ENCODE measurements at places on chromosomes 4 and X.
A peak's percentile ranks its signal among the peaks of the same experiment; 100 is the strongest.

GRCh38 chr4:99207911-99208718, 10.9 kb downstream of the ADH6 start:
- DNase-seq = peak; percentile 61

DNA sequence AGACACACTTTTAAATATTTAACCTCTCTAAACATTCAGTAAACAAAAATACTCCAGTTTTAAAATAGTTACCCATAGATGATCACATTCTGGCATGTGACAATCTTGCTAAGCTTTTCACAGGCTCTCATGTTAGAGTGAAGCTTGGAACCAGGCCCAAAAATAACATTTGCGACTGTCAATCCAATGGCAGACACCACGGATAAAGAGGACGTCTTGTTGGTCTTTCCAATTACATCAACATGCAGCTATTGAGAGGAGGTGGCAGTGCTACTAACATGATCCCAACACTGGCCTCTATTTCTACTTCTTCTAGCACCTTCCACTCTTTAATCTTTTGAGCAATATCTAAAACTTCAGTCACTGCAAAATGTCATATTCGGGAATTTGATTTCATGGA, 970.8 kb upstream of the TENM3 start:
- DNase-seq = no peak

DNA sequence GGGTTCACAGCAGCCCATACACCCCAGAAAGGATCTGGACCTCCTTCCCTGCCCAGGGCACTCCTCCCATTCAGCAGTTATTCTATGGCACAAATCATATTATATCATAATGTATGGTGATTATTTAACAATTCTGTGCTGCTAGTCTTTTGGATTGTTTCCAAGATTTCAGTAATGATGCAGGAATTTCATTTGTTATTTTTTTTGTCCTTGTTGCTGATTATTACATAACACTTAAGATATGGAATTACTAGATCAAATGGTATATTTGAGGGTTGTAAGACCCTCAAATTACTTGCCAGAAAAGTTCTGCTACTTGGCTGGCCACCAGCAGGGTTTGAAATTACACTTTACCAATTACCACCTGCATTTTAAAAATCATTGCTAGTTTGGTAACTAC, 36.4 kb downstream of the QDPR start:
- DNase-seq = peak; percentile 48

- DNase-seq = peak; percentile 27
These were observed 473.0 kb downstream of the FAT4 start for GRCh38 chr4:125787707-125788106.

GRCh38 chr4:54924891-54925290, 200.5 kb downstream of the KDR start:
- no peak for DNase-seq

DNA sequence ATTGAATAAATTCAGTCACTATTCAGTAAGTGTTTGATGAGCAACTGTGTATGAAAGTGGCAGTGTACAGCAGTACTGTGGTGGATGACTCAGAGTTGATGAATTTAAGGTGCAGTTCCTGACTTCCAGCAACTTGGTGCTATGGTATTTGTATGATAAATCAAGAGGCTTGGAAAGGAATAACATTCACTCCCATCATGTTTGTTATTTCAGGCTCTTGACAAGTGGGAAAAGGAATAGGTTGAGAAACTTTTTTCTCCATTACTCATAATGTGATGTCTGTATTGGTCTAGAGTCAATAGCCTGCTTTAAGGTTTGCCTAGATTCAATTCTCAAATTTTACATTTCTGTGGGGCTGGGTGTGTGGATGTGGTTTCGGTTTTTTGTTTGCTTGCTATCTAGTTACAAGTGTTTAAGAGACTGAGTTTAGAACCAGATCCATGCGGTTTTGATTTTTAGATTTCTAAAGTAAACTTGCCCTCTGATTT, 35.1 kb upstream of the CYP2U1 start:
- peak; percentile 85 for DNase-seq

DNA sequence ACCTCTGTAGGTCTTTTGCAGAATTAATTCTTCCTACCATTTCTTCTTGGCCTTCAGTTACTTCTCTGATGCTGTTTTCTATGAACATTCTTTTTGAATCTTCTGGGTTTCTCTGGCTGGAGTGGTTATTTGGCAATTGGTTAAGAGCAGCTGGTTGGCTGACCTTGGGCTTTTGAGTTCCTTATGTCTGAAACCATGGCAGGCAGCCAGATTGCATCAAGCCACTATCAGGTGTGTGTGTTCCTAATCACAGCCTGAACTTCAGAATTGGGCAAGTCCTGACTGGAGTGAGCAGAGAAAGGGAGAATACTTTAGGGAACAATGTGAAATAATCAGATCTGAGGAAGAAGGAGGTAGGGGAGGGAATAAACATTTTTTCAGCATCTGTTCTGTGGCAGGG, 90.2 kb downstream of the ARHGAP10 start:
- peak; percentile 72 for DNase-seq

DNA sequence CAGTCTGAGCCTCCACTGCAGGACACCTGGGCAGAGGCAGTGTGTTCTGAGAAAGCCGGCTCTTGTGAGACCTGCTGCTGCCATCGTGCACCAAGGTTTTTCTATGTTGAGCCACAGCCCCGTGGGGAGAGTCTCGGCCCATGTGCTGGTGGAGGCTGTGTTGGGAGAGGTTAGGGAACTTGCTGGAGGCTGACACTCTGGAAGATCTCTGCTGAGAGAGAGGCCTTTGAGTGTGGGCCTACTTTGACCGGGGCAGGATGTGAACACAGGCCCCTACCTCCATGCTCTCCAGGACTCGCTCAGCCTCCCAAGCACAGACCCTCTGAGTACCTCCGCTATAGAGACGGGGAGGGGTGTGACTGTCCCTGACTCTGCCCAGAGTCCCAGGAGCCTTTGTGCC, 1.3 kb upstream of the S100P start:
- DNase-seq = no peak

DNA sequence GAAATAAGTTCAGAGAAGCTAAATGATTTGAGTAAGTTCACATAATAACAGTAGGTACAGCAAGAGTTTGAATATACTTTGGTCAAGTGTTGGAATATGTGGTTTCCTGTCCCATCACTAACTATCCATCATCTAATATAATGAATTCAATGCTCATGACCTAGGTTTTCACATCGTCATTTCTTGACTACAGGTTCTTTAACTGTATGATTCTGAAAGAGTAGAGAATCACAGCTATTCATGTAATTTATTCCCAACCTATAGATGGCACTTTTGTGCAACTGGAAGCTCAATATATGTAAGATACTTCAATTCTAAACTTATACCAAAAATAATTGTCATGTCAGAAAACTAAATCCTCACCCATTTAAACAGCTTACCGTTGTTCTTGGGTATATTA, 53.1 kb downstream of the TIGD2 start:
- no peak for DNase-seq

- peak; percentile 34 for DNase-seq
These were observed 26.7 kb downstream of the ANKRD50 start for GRCh38 chr4:124685851-124686250.

DNA sequence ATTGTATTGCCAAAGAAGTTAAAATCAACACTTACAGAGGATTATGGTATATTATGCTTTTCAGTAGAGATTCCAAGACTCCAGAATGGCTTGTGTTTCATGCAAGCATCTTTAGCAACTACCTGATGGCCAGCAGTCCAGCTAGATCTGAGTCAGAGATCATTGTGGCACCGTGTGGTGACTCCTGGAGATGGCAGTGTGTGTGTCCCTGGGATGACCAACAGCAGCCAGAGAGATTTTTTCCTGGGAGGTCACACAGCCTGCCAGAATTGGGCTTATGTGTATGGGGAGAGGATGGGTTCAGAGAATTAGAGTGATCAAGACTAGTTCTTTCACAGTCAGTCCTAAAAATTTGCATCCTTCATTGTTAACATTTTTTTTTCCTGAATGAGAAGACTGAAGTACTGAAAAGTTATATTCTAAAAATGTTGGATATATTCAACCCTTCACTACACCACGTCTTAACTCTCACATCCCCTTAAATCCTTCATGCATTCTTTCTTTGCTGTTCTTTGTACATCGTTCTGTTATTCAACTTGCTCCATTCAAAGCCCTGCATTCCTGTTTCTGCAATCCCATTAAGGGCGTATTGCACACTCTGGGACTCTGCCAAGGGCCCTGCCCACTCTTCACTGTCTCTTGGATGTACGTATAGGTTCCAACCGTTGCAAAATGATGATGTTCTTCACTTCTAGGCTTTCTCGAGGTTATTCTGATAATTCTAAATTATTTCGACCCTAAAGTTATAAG, 12.4 kb downstream of the TENM3 start:
- DNase-seq = no peak

DNA sequence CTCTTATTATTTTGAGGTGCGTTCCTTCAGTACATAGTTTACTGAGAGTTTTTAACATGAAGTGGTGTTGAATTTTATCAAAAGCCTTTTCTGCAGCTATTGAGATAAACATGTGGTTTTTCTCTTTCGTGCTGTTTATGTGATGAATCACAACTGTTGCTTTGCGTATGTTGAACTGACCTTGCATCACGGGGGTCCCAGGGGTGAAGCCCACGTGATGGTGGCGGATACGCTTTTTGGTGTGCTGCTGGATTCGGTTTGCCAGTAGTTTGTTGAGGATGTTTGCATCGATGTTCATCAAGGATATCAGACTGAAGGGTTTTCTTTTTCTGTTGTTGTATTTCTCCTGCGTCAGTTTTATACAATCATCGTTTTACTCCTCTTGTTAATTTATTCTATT, 4.6 kb upstream of the H2BW1 start:
- no peak for DNase-seq

DNA sequence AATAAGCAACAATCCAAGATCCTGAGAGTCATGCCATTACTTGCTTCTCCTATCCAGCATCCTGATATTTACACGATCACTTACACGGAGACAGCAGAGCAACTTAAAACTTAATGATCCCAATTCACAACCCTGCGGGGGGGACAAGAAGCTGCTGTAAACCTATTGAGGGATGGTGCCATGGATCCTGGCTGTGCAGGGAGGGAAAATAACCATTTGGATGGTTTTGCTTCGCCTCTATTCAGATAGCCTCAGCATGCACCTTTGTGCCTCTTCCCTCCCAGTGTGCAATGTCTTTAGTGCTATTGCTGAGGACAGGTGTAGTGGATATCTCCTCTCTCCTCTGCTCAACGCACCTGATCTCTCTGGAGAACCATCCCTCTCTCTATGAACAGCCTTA, 89.7 kb upstream of the PPARGC1A start:
- DNase-seq = no peak

GRCh38 chrX:151680805-151681204, 14.5 kb upstream of the PRRG3 start:
- DNase-seq = peak; percentile 2

GRCh38 chr4:63393544-63393943, 1015.7 kb downstream of the TECRL start:
- no peak for DNase-seq

DNA sequence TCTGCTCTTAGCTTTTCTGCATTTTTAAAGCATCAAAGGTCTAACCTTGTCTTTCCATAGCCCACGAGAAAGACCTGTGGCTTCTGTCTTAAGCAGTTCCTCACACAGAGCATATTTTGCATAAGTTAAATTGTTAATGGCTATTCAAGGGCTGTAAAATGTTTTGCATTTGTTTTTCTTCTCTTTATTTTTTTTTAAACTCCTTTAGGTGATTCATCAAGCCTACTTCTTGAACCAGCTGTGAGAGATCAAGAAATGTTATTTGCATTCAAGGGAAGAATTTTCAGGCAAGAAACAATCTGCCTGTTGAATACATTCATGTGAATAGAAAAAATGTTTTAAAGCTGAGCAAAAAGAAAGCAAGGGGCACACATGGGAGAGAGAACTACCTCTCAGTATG, 423.8 kb upstream of the FRG1 start:
- DNase-seq = no peak

DNA sequence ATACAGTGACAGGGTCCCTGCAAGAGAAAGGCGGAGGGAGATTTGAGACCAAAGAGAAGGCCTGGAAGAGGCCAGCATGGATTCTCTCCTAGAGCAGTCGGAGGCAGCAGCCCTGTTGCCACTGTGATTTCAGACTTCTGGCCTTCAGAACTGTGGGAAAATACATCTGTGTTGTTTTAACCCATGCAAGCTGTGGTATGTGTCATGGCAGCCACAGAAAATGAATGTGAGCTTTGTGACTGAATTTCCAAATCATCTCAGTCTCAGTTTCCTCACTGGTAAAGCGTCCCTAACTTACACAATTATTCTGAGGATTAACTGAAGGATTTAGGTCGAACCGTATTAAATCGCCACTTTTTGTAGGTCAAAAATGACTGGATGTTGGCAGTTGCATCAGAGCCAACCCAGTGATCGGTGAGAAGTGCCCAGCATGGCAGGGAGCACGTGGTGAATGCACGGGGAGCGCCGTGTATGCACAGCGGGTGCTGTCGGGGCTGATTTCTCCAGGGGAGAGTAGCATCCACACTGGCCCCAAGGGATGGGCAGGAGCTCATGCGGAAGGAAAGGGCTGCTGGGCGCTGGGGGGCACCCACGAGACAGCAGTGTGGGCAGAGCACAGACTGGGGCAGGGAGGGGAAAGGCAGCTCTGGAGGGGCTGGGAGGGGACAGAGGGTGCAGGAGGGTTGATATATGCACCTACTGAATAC, 23.8 kb upstream of the NSG1 start:
- DNase-seq = no peak

DNA sequence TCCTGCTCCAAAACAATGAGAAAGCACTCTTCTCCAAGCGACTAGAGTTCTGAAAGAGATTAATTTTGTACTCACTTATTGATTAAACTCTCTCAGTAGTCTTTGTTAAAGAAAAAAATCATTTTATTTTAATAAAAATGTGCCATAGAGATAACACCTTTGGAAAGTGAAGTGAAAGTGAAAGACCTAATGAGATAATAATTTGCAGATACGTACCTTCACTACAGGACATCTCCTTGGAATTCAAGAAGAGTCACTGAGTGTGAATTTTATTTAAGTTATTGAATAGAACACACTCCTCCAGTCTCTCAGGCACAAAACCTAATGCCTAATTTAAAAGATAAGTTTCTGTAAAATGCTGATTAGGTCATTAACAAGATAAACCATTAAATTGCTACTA, 1070.6 kb upstream of the GRID2 start:
- DNase-seq = no peak

DNA sequence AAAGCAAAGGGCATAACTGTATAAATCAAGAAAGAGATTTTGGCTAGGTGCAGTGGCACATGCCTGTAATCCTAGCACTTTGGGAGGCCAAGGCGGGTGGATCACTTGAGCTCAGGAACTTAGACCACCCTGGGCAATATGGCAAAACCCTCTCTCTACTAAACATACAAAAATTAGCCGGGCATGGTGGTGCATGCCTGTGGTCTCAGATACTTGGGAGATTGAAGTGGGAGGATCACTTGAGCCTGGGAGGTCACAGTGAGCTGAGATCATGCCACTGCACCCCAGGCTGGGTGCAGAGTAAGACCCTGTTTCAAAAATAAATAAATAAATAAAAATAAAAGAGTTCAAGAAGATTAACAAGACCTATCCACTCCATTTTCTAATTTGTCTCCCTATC, 227.3 kb downstream of the SOWAHB start:
- DNase-seq = no peak

GRCh38 chr4:38128478-38129459, 168.6 kb downstream of the PTTG2 start:
- peak; percentile 60 for DNase-seq

- no peak for DNase-seq
These were observed 14.0 kb downstream of the SLC6A8 start for GRCh38 chrX:153701706-153702105.

All from fibroblast of lung (primary cell).